ENCODE measurements at places on chromosomes 6 and 20.

DNA sequence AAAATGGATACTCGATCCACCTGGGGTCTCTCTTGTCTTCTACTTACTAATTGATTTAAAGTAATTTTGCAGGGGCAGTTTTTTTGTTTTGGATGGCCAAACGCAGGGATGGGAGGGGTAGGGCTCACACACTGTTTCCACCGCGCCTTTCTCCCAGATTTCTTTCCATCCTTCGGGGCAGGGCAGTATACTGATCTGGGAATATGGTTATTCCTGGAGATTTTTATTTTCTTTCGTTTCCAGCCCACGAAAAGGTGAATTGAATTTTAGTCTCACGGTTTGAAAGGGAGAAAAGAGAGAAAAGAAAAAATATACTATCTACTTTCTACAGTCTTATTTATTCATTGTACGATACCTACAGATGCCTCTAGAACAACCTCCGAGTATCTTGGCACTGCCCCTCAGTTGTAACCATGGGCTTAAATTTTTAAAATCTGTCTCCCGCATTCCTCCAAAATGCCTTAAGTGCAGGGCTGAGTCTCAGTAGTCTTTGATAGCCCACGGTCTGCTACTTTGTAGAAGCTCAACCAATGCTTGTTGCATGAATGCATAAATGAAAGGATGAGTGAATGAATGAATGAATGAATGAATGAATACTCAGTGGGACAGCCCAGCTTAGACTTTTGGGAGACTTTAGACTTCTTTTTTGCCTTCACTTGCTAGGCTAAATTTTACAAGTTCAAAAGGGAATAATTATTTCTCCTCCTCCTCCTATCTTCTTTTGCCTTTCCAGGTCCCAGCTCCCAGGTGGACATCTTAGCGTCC is 18.1 kb upstream of the TRIM27 start:
- DNase-seq: no peak

- DNase-seq: no peak
These were observed 1.9 kb upstream of the SLC35D3 start for GRCh38 chr6:136920216-136920615.

DNA sequence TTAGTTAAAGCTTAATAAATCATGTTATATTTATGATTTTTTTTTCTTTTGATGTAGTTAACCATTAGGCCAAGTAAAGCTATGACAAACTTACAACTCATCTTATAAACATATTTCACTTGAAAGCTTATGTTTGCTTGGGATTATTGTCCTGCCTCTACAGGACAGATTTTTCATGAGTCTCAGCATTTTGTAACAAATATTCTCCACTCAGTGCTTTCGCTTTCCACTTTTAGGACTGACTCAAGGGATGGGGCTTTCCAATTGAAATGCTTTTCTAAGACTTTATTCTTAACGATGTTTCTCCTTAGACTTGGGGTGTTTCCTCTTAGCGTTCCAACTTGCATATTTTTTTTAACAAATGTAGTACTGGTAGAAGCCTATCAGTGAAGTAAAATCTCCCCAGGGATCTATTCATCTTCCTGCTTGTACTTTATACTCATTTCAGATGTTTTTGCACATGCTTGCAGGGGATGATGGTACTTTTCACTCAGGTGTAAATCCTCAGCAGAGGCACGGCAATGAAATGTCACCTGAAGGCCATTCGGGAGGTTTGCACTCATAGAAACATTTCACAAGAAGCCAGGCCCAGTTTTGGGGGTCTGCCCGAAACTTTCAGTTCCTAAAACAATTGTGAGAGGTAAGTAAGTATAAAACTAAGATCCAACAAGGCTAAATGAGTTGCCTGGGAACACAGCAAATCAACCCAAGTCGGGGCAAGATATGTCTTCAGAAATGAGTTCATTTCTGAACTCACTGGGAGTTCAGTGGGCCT is 298.1 kb upstream of the FOXQ1 start:
- DNase-seq: no peak

DNA sequence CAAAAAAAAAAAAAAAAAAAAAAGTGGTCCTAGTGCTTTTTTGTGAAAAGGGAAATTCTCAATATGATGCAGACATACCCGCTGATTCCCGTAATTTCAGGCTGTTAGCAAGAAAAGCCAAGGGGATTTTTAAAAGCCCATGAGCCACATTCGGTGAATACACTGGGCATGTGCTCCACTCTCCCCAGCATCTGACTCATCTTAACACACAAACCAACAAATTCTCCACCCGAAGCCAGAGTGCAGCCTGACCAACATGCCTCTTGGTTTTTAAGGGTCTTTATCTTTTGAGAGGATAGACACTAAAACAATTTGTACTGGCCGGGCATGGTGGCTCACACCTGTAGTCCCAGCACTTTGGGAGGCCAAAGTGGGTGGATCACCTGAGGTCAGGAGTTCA is 45.5 kb upstream of the CD83 start:
- no peak for DNase-seq

- DNase-seq: no peak
These were observed 56.7 kb upstream of the PHACTR3 start for GRCh38 chr20:59547596-59547995.
